ENCODE measurements at places on chromosomes 4 and X.

DNA sequence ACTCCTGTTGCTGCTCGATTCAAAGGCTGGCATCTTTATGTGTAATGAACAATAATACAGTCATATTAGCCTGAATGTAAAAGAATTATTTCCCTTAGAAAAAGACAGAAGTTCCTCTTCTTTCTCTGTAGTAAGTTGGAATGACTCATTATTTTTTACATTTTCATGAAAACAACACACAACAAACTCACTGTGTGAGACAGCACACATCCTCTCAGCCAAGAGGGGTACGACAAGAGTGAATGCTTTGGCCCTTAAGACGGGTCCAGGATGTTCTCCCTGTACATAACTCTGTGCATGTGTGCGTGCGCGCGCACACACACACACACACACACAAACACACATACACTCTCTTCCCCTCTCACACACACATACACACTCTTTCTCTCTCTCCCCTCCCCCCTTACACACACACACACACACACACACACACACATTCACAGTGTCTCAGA is 72.8 kb downstream of the MANBA start:
- no peaks in the 10 kb centered on the region for H3K36me3 ChIP-seq
- no peak overlapping the region for H3K27ac ChIP-seq
- H3K4me3 ChIP-seq, result no peak overlapping the region
- no peaks in the 10 kb centered on the region for H3K27me3 ChIP-seq
- no peaks in the 10 kb centered on the region for H3K4me1 ChIP-seq

DNA sequence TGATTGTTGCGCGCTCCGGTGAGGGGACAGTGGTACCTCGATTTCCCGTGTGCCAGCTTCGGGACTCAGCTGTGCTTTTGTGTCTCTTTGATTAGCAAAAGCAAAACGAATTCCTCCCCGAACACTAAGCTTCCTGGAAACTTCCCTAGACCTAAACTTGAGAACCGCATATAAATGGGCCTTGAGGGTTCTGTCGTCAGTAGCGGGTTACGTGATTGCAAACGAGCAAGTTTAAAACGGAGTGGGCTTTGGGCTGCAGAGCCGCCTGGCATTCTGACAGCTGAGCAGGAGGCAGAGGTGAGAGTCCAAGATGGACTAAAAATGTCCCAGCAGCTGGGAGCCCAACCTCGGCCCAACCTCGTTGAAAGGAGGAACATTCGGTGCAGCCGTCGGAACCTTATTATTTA is 1.2 kb upstream of the TAPT1 start:
- H3K4me3 ChIP-seq, result peak overlapping the region; percentile 77
- no peaks in the 10 kb centered on the region for H3K36me3 ChIP-seq
- no peaks in the 10 kb centered on the region for H3K27me3 ChIP-seq
- peak overlapping the region; percentile 78 for H3K27ac ChIP-seq

GRCh38 chr4:139176302-139177048 is 543 bp downstream of the ELF2 start:
- H3K27me3 ChIP-seq, result no peaks in the 10 kb centered on the region
- H3K4me3 ChIP-seq, result peak overlapping the region; percentile 96
- peak overlapping the region; percentile 81 for H3K27ac ChIP-seq
- H3K4me1 ChIP-seq, result peaks cover 5% of the 10 kb centered on the region

GRCh38 chrX:154476821-154477220 is 2.3 kb downstream of the LAGE3 start:
- H3K36me3 ChIP-seq, result no peaks in the 10 kb centered on the region
- H3K27ac ChIP-seq, result no peak overlapping the region
- DNase-seq, result no peak
- no peak overlapping the region for H3K4me3 ChIP-seq
- no peaks in the 10 kb centered on the region for H3K27me3 ChIP-seq
- H3K4me1 ChIP-seq, result peaks cover 6% of the 10 kb centered on the region

GRCh38 chr4:3484057-3484973 is 21.2 kb downstream of the DOK7 start:
- no peaks in the 10 kb centered on the region for H3K36me3 ChIP-seq
- H3K4me3 ChIP-seq, result no peak overlapping the region
- H3K27ac ChIP-seq, result no peak overlapping the region
- peaks cover 85% of the 10 kb centered on the region for H3K27me3 ChIP-seq
- peaks cover 23% of the 10 kb centered on the region for H3K4me1 ChIP-seq

GRCh38 chr4:110411574-110412011 is 64.4 kb upstream of the ENPEP start:
- peaks cover 19% of the 10 kb centered on the region for H3K27me3 ChIP-seq
- H3K4me1 ChIP-seq, result peaks cover 4% of the 10 kb centered on the region
- peak; percentile 65 for DNase-seq
- H3K36me3 ChIP-seq, result no peaks in the 10 kb centered on the region
- no peak overlapping the region for H3K27ac ChIP-seq
- peak overlapping the region; percentile 50 for H3K4me3 ChIP-seq

DNA sequence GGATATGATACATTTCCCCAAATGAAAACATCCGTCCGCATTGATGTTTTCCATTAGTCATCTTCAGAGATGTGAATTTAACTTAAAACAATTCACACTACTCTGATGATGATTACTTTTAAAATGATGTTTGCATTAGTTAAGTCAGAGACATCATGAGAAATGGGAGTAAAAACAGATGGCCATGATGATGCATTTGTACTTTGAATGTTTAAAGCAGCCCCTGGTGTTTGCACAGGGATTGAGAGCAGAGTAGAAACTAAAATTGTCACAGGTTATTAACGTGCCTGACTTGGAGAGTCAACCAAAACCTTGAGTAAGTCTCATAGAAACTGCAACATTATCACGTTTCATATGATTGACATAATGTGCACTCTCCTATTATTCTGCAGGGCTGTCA is 117.2 kb downstream of the CFAP299 start:
- H3K27ac ChIP-seq, result no peak overlapping the region
- no peak for DNase-seq
- H3K27me3 ChIP-seq, result no peaks in the 10 kb centered on the region
- no peaks in the 10 kb centered on the region for H3K4me1 ChIP-seq
- H3K36me3 ChIP-seq, result no peaks in the 10 kb centered on the region
- H3K4me3 ChIP-seq, result no peak overlapping the region

- no peak for DNase-seq
- no peaks in the 10 kb centered on the region for H3K36me3 ChIP-seq
Measured at GRCh38 chr4:165194368-165194767, 13.0 kb upstream of the KLHL2 start.

GRCh38 chr4:141569141-141569540 is 67.2 kb upstream of the IL15 start:
- H3K4me1 ChIP-seq, result no peaks in the 10 kb centered on the region
- H3K27me3 ChIP-seq, result no peaks in the 10 kb centered on the region
- H3K36me3 ChIP-seq, result no peaks in the 10 kb centered on the region
- H3K4me3 ChIP-seq, result no peak overlapping the region

DNA sequence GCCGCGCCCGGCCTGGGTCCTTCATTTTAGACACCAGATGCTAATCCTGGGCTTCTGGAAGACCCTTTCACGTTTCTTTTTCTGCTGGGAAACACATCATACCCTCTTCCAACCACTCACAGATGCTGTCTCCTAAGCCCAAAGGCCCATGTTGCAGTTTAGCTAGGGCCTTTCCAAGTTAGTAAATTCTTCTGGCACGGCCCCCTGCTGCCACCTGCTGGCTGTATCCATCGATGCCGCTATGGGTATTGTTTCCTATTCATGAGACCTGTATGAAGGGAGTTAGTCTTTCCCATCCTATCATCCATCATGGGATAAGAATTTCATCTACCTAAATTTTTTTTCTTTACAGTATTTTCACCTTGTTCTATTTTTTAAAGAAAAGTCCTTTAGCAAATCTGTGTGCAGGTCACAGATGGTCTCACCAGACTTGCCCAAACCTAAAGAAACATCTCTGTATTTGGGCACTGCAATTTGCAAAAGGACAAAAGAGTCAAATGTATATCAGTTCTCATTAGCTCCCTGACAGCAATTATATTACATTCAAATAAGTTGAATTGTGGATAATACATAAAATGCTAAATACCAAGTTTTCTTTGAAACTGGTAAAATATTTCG is 37.8 kb upstream of the SLC9A7 start:
- H3K27me3 ChIP-seq, result no peaks in the 10 kb centered on the region
- no peaks in the 10 kb centered on the region for H3K36me3 ChIP-seq
- DNase-seq, result peak; percentile 78
- peaks cover 2% of the 10 kb centered on the region for H3K4me1 ChIP-seq
- H3K27ac ChIP-seq, result no peak overlapping the region

DNA sequence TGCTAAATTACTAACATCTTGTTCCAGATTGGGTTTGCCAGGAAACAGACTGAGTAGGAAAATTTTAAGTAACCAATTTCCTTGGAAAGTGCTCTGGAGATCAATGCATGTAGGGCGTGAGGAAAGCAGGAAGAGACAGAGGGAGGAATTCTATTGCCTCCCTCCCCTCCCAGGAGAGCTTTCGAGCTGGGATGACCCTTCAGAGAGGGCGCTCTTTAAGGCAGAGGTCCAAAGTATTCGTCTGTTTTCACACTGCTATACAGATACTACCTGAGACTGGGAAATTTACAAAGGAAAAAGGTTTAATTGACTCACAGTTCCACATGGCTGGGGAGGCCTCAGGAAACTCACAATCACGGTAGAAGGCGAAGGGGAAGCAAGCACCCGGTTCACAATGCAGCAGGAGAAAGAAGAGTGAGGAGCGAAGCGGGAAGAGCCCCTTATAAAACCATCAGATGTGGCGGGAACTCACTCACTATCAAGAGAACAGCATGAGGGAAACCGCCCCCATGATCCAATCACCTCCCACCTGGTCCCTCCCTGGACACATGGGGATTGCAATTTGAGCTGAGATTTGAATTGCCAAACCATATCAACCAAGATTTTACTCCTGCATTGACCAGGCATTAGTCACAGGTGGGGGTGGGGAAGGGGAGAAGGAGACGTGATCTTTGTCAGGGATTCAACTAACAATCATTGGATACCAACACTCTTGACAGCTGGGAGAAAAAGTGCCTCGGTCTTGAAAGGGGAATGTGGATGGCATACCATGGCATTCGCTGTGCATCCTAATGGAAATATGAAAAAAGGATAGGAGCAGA is 63.8 kb downstream of the SLITRK2 start:
- H3K27ac ChIP-seq, result no peak overlapping the region
- no peaks in the 10 kb centered on the region for H3K36me3 ChIP-seq
- no peak overlapping the region for H3K4me3 ChIP-seq
- no peak for DNase-seq
- H3K27me3 ChIP-seq, result no peaks in the 10 kb centered on the region
- H3K4me1 ChIP-seq, result no peaks in the 10 kb centered on the region

DNA sequence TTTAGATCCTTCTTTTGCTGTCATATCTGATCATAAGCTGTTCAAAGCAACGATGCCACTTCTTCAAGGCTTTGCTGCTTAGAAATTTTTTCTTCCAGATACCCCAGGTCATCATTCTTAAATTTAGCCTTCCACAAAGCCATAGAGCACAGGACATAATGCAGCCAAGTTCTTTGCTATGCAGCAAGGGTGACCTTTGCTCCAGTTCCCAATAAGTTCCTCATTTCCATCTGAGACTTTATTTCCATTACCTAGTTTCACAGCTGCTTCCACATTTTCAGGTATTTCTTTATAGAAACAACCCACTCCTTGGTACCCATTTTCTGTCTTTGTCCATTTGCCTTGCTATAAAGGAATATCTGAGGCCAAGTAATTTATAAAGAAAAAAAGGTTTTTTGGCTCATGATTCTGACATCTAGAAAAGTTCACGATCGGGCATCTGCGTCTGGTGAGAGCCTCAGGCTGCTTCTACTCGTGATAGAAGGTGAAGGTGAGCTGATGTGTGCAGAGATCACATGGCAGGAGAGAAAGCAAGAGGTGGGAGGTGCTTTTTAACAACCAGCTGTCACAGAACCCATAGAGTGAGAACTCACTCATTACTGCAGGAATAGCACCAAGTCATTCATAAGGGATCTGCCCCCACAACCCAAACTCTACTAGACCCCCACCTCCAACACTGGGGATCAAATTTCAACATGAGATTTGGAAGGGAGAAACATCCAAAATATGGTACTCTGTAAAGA is 11.8 kb upstream of the TASL start:
- no peak overlapping the region for H3K27ac ChIP-seq
- no peaks in the 10 kb centered on the region for H3K27me3 ChIP-seq
- no peak overlapping the region for H3K4me3 ChIP-seq
- no peak for DNase-seq
- no peaks in the 10 kb centered on the region for H3K4me1 ChIP-seq

- no peak overlapping the region for H3K4me3 ChIP-seq
- H3K27ac ChIP-seq, result no peak overlapping the region
- H3K36me3 ChIP-seq, result no peaks in the 10 kb centered on the region
- no peak for DNase-seq
- no peaks in the 10 kb centered on the region for H3K4me1 ChIP-seq
Measured at GRCh38 chr4:77193511-77194102, 36.6 kb downstream of the CCNG2 start.

- peaks cover 8% of the 10 kb centered on the region for H3K27me3 ChIP-seq
- peak within 1 kb of the TSS; percentile 62 for H3K4me3 ChIP-seq
- H3K4me1 ChIP-seq, result no peaks in the 10 kb centered on the region
- H3K36me3 ChIP-seq, result no peaks in the 10 kb centered on the region
Measured at GRCh38 chrX:153598541-153599191, at the start of gene CCNQ. Gene CCNQ, minus strand, starts transcription at chrX:153599139. Its CDS starts 66 bp downstream, at chrX:153599073.

Measured in H1 (cell line).